H9 (cell line): ENCODE measurements at places on chromosomes 7 and 10. TPM values are rescaled to one million over a fixed set of nuclear protein-coding genes. Genes with fewer than 3 reads are reported as not detected.
A peak's percentile ranks its signal among the peaks of the same experiment; 100 is the strongest.

Gene C10orf67
- total RNA-seq = not detected in 2 replicates

DNA sequence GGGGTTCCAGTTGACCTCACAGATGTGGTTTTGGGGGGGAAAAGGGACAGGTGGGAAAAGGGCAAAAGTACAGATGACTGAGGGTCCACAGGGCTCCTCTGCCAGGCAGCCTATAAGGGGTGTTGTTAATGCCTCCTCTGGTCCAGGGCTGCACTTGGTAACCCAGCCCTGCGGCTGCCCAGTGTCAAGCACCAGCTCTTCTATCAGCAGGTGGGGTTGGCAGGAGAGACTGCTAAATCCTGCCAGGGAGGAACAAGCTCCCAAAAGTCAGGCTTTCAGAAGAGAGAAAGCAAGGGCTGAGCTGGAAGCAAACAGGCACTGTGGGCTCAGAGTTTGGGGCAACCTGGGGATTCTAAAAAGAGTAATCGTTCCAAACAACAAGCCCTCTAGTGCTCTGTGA is 39.1 kb downstream of the LRRC20 start:
- DNase-seq = no peak
- no peaks in the 10 kb centered on the region for H3K27me3 ChIP-seq
- peaks cover 10% of the 10 kb centered on the region for H3K36me3 ChIP-seq
- no peak overlapping the region for H3K27ac ChIP-seq
- no peaks in the 10 kb centered on the region for H3K4me1 ChIP-seq

- H3K36me3 ChIP-seq = no peaks in the 10 kb centered on the region
- H3K4me1 ChIP-seq = no peaks in the 10 kb centered on the region; the same call in 1 of the 2 replicates
- H3K27ac ChIP-seq = no peak overlapping the region
These were observed 98.5 kb downstream of the ARHGAP22 start for GRCh38 chr10:48506147-48506917.

- no peaks in the 10 kb centered on the region for H3K4me1 ChIP-seq
- no peak for DNase-seq
- H3K27ac ChIP-seq = peak overlapping the region; percentile 39
These were observed 903 bp downstream of the ZNF655 start for GRCh38 chr7:99559175-99559915.

Gene PRRT4
- total RNA-seq = 0.15 and 0.24 TPM in 2 replicates

GRCh38 chr7:126937171-126937570 is 315.6 kb downstream of the GRM8 start:
- no peaks in the 10 kb centered on the region for H3K4me1 ChIP-seq
- no peak for DNase-seq
- H3K27me3 ChIP-seq = no peaks in the 10 kb centered on the region; the same call in 1 of the 2 replicates

DNA sequence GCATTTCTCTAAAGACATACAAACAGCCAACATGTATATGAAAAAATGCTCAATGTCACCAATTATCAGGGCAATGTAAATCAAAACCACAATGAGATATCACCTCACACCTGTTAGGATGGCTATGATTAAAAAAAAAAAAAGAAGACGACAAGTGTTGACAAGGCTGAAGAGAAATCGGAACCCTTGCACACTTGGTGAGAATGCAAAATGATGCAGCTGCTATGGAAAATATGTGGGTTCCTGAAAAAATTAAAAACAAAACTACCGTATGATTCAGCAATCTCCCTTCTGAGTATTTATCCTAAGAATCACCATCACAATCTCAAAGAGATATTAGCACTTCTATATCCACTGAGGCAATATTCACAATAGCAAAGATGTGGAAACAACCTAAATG is 11.3 kb downstream of the LMBR1 start:
- no peaks in the 10 kb centered on the region for H3K27me3 ChIP-seq

- H3K4me3 ChIP-seq = no peak overlapping the region
- H3K27me3 ChIP-seq = no peaks in the 10 kb centered on the region
- DNase-seq = no peak
- peaks cover 7% of the 10 kb centered on the region; the same call in 1 of the 2 replicates for H3K4me1 ChIP-seq
- H3K27ac ChIP-seq = no peak overlapping the region
These were observed 1191.1 kb downstream of the SORCS1 start for GRCh38 chr10:105973360-105973759.

DNA sequence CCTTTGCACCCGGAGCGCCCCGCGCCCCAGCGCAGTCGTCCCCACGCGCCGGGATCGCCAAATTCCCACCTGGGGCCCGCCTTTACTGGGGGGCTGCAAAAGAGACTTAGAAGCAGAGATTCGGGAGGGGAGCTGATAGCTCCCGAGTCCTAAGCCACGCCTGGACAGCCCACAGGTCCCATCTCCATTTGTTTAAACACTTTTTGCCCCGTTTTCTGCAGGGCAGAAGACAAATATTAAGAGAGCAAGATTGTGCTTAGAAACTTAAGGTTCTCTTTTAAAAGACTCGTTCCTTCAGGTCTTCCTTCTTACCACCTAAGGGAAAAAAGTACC is 299.1 kb upstream of the NFE2L3 start:
- peak overlapping the region; percentile 40 for H3K4me3 ChIP-seq
- no peaks in the 10 kb centered on the region for H3K36me3 ChIP-seq

DNA sequence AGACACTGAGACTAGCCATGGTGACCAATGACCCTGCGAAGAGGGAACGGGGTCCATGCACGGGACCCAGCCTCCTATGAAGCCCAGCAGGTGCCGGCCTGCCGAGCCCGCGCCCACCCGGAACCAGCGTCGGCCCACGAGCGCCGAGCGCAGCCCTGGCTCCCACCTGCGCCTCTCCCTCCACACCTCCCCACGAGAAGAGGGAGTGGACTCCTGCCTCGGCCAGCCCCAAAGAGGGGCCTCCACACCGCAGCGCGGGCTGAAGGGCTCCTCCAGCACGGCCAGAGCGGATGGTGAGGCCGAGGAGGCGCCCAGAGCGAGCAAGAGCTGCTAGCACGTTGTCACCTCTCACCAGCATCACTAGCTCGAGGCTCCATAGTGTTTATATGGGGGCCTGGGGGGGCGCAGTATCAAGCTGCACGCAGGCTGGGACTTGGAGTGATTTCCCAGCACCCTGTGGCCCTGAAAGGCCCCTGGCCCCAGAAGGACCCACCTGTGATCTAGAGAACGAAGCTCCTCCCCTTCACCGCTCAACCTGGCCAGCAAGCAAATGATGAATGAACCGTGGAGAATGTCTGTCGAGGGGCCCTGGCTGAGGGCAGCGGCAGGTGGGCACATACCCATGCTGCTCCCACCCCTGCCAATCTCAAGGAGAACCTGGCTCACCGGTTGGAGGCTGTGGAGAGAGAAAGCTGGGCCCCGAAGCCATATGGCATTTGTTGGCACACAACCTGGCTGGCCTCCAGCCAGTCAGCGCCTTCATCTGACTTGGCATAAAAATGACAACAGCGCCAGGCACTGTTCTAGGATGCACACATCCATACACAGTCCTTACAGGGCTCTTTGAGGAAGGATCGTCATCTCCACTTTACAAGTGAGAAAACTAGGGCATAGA is 30.7 kb downstream of the GHRHR start:
- H3K4me3 ChIP-seq = no peak overlapping the region
- H3K27me3 ChIP-seq = no peaks in the 10 kb centered on the region
- DNase-seq = no peak

Gene ZEB1
- 0.11 and 0.39 TPM in 2 replicates for total RNA-seq

Gene SERPINE1
- total RNA-seq = 11.5 and 13.0 TPM in 2 replicates

GRCh38 chr7:70132852-70133690 is 534.8 kb downstream of the AUTS2 start:
- H3K27ac ChIP-seq = no peak overlapping the region
- no peak overlapping the region for H3K4me3 ChIP-seq
- no peaks in the 10 kb centered on the region for H3K27me3 ChIP-seq
- no peak for DNase-seq

DNA sequence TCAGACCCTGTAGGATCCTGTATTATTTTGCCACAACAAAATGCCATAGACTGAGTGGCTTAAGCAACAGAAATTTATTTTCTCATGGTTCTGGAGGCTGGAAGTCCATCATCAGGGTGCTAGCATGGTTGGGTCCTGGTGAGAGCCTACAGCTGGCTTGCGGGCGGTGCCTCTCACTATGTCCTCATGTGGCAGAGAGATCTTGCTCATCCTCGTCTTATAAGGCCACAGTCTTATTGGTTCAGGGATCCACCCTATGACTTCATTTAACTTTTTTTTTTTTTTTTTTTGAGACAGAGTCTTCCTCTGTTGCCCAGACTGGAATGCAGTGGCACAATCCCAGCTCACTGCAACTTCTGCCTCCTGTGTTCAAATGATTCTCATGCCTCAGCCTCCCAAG is 90.9 kb downstream of the LSM5 start:
- H3K27ac ChIP-seq = no peak overlapping the region
- H3K4me1 ChIP-seq = no peaks in the 10 kb centered on the region
- no peaks in the 10 kb centered on the region for H3K27me3 ChIP-seq
- H3K36me3 ChIP-seq = no peaks in the 10 kb centered on the region
- DNase-seq = no peak

DNA sequence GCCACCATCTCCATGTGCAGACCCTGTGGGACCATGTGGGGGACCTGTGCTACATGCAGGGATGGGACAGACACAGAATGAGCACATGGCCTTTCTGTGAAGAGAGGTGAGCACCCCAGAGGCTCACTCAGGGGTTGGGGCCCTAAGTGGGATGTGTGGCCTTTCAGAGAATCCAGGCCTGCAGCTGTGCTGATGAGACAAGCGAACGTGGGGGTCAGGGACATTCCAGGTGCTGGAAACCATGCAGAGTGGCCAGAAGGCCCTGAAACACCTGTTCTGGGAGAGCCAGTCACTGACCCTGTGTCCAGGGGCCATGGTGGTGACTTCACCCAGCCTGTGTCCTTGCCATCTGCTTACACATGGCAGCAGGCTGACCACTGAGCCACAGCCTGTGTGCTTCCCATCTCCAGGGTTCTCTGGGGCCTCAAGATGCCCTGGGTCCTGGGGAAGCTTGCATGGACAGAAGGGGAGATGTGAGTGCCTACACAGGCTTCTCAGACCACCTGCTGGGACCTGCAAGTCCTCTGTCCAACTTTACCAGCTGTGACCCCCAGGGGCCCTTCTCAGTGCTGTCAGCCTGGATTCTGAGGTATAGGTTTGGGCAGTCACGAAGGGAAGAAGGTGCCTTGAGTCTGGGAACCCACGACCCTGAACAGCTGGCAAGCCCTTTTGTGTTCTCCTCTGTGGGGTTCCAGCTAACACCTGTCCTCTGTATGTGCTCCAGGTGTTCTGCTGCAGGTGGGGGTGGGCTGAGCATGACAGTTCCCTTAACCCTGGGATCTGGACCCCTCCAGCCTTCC is 17.6 kb downstream of the RAMP3 start:
- H3K4me3 ChIP-seq = no peak overlapping the region
- H3K4me1 ChIP-seq = no peaks in the 10 kb centered on the region
- H3K27me3 ChIP-seq = no peaks in the 10 kb centered on the region

Gene CALML5
- total RNA-seq = not detected in 2 replicates

DNA sequence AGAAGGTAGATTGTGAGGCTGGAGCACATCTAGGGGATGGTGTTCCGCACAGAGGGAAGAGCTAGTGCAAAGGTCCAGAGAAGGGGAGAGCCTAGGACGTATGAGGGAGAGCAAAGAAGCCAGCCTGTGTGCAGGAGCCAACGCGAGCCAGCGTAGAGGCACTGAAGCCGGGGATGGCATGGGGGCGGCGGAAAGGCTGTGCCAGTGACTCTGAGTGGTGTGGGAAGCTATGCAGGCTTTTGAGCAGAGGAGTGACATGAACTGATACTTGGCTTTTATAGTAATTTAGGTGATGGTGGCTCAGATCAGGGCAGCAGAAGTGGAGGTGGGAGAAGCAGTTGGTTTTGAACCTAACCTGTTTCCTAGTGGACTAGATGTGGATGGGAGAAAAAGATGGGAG is 65.8 kb downstream of the ATXN7L1 start:
- peaks cover 2% of the 10 kb centered on the region; the same call in 1 of the 2 replicates for H3K4me1 ChIP-seq
- H3K4me3 ChIP-seq = no peak overlapping the region
- H3K27me3 ChIP-seq = no peaks in the 10 kb centered on the region
- DNase-seq = no peak

GRCh38 chr7:133355325-133355708 is 102.4 kb downstream of the EXOC4 start:
- DNase-seq = no peak
- no peaks in the 10 kb centered on the region for H3K27me3 ChIP-seq
- no peak overlapping the region for H3K27ac ChIP-seq

GRCh38 chr7:13508586-13508985 is 480.9 kb downstream of the ETV1 start:
- no peak overlapping the region for H3K27ac ChIP-seq
- peaks cover 20% of the 10 kb centered on the region for H3K36me3 ChIP-seq
- no peak overlapping the region for H3K4me3 ChIP-seq
- H3K27me3 ChIP-seq = no peaks in the 10 kb centered on the region
- no peaks in the 10 kb centered on the region for H3K4me1 ChIP-seq
- DNase-seq = no peak

- H3K27ac ChIP-seq = no peak overlapping the region
- no peak overlapping the region for H3K4me3 ChIP-seq
- H3K36me3 ChIP-seq = no peaks in the 10 kb centered on the region; the same call in 1 of the 3 replicates
- no peaks in the 10 kb centered on the region for H3K27me3 ChIP-seq
- H3K4me1 ChIP-seq = no peaks in the 10 kb centered on the region
These were observed 125.9 kb upstream of the SHH start for GRCh38 chr7:155938129-155938528.

Gene PTPN20
- not detected in 2 replicates for total RNA-seq

- H3K4me3 ChIP-seq = peak overlapping the region; percentile 12; the same call in 1 of the 3 replicates
- H3K27ac ChIP-seq = no peak overlapping the region
- no peak for DNase-seq
These were observed 75.6 kb upstream of the LYZL2 start for GRCh38 chr10:30705101-30705624.

DNA sequence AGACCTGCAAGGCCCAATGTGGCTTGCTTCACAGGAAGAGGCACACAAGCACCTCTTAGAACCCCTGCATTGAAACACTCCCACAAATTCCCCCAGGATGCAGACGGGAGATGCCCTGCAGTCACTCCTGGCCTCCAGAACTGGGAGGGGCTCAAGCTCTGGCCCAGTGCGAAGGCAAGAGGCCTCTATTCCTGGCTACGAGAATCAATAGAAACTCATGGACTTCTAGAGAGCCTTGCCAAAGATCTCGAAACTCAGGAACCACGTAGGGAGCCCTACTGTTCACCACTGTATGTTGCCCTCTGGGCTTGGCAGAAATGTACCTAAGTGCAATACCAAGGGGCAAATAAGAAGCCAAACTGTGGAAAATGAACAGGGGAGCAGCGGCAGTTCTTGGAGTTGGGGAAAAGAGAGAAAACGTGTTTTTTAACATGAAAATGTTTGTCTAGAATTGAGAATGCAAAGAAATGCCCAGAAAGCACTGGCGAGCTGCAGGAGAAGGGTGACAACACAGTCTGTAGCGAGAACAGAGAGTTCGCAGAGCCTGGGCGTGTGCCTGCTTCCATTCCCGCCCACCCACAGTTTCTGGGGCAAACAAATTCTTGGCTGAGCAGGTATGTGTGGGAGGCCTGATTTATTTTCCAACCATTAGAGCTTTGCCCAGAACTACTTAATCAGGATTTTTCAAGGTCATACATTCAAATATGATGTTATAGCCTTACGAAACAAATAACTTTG is 260.5 kb upstream of the KLF14 start:
- H3K36me3 ChIP-seq = no peaks in the 10 kb centered on the region
- no peaks in the 10 kb centered on the region for H3K27me3 ChIP-seq
- H3K27ac ChIP-seq = no peak overlapping the region

Gene FKBP6
- not detected in 2 replicates for total RNA-seq

GRCh38 chr7:50608196-50608906 is 43.1 kb upstream of the DDC start:
- no peak overlapping the region for H3K4me3 ChIP-seq
- no peak overlapping the region for H3K27ac ChIP-seq
- H3K27me3 ChIP-seq = no peaks in the 10 kb centered on the region
- no peak for DNase-seq
- peaks cover 48% of the 10 kb centered on the region for H3K36me3 ChIP-seq
- no peaks in the 10 kb centered on the region for H3K4me1 ChIP-seq
